NCI-H345 (cell line): ENCODE measurements at places on chromosomes 16 and 17.
A peak's percentile ranks its signal among the peaks of the same experiment; 100 is the strongest.

GRCh38 chr17:47064684-47065083 is 85.6 kb upstream of the RPRML start:
- DNase-seq, result no peak

DNA sequence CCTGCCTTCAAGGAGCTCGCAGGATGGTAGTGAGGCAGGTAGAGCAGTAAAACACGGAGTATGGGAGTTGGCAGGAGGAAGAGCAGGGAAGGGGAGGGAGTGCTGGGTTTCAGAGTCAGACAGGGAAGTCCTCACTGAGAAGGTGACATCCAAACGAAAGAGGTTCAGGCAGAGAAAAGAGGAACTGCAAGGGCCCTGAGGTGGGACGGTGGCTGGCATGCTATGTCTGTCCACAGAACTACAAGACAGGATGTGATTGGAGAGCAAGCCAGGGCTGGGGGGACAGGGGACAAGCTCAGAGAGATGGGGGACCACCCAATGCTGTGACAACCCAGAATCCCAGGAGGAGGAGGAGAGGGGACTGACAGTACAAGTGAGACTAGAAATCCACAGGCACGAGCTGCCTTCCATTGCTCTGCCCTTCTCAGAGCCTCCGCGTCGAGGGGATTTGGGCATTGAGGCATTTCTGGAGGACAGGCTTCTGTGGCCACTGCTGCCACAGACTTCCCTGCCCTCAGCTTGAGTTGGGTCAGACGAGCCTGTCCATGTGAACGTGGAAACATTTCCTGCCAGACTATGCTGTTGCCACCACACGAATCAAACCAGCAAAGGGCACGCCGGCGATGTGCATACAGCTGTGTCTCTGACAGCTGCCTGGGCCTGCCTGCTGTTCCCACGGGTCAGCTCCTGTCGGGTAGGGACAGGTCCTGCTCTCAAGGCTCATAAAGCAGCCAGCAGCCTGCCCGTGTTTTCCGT is 100.1 kb downstream of the RAB11FIP4 start:
- no peak for DNase-seq

- DNase-seq, result no peak
Measured at GRCh38 chr17:2724784-2725164, 13.2 kb upstream of the CLUH start.

GRCh38 chr17:57943645-57944044 is 11.6 kb downstream of the CUEDC1 start:
- no peak for DNase-seq

GRCh38 chr17:66900126-66901010 is 64.1 kb upstream of the CACNG4 start:
- peak; percentile 8 for DNase-seq

- no peak for DNase-seq
Measured at GRCh38 chr16:48441106-48441505, 55.9 kb upstream of the SIAH1 start.

DNA sequence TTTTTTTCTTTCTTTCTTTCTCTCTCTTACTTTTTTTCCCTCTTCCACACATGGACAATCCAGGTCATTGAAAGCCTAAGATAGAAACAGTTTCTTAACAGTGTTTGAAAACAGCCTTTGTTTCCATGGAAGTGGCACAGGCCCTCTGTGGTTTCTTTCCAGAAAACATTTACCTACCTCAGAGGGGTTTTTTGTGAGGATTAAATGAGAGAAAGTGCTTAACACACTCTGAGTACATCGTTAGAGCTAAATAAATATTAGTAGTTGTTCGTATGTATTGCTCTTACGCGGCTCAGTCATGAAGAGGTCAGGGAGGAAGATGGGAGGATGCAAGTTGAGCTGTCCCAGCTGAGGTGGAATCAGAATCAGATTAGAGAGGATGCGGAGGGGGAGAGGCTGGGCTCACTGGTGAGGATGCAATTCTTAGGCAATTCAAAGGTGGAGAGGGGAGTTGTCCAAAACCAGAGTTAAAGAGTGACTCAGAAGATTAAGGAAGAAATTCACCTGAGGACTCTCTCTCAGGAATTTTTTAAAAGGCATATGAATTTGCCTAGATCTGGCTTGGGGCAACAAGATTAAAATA is 345.4 kb downstream of the PMP22 start:
- DNase-seq, result no peak

DNA sequence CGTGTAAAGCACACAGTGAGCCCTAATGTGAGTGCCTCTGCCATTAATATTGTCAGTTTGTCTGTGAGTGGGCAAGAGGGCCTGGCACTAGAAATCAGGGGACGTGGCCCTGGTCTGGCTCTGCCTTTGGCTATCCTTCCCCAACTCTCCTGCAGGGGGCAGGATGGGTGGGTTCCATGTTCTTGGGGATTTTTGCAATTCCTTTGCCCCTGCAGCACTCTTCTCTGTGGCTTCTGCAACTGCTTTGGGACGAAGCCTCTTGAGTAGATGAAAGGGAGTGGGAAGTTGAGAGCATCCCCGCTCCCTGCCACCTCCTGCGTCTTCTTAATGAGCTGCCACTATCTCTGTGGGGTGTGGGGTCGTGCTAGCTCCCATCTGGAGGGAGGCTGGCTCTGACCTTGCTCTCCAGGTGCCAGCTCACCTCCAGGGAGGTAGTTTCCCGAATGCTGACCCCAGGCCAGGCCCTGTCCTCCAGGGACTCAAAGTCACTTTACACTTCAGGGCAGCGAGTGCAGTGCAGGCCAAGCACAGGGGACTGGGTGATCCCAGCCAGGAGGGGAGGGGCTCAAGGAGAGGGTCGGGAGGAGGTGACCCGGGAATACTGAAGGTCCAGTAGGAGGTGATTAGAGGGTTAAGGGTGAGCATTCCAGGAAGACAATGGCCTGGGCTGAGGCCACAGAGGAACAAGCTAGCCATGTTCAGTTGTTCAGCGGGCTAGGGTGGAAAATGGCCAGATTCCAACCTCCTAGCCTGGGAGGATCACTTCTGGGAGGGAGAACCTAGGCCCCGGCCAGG is 121.0 kb upstream of the NLRP1 start:
- DNase-seq, result no peak

DNA sequence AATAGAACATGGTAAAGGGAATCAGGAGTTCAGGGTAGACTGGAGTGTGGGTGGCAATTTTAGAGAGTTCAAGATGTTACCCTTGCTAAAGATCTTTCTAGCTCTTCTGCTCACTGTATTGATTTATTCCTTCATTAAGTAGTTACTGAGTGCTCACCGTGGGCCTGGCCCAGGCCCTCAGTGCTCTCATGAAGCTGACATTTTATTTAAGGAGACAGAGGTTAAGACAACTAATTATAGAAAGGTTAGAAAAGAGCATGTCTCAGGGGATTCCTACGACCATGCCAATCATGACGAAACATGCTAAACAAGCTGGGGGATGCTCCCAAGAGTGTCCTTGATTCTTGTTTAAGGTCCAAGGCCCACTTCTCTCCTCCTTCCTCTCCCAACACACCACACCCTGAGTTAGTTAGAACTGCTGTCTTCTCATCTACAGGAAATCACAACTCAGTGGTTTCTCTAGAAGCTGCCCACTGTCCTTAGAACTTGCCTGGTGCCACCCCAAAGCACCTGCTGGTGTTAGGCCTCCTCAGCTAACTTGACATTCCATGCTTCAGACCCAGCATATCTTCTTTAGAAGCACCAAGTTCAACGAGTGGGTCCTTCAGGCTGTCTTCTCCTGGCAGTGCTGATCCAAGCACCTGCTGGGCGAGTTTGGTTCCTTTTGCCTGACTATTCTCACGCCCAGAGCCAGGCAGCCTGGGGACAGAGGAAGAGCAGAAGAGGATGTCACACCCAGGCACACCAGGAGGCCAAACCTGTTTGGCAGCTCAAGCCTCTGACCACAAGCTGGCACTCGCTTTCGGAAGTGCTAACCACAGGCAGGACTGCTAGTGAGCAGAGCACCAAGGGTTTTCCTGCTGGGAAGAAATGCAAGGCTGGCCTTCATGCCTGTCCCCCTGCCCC is 79.0 kb downstream of the GAS7 start:
- DNase-seq, result no peak

DNA sequence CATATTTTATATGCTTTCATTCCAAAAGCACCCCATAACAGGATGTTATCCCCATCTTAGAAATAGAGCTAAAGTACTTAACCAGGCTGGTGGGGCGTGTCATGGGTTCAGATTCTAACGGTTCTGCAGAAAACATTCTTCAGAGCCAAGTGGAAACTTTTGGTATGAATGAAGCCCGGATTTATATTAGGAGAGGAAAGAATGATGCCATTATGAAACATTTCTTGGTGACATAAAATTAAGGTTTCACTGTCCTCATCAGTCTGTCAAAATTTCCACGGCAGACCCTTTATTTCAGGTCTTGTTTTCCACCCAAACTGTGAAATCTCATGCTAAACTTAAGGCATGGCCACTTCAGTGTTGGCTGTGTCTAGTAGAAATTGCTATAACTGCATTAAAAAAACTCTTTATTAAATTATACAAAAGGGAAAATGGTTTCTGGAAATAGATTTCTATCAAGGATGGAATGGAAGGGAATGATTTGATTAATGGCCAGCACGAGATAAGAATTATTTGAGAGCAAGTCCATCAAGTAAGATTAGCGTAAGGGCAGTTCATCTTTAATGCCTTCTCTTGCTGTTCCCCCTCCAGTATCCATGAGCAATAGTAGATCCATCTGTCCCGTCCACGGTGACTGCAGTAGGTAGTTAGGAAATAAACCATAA is 11.7 kb downstream of the PRKCA start:
- no peak for DNase-seq

DNA sequence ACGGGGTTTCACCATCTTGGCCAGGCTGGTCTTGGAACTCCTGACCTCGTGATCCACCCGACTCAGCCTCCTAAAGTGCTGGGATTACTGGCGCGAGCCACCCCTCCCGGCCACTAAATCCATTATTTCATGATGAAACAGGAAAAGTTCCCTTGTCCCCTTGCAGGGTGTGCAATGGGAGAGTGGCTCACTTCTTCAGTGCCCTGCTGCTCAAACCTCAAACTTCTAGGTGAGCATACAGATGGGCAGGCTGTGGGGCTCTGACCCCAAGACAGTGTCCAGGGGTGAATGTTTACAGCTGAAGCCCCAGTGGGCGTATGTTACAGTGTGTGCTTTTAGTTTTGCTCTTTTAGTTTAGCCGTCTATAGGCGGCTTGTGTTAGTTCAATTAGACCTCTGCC is 34.7 kb downstream of the GJC1 start:
- DNase-seq, result no peak

DNA sequence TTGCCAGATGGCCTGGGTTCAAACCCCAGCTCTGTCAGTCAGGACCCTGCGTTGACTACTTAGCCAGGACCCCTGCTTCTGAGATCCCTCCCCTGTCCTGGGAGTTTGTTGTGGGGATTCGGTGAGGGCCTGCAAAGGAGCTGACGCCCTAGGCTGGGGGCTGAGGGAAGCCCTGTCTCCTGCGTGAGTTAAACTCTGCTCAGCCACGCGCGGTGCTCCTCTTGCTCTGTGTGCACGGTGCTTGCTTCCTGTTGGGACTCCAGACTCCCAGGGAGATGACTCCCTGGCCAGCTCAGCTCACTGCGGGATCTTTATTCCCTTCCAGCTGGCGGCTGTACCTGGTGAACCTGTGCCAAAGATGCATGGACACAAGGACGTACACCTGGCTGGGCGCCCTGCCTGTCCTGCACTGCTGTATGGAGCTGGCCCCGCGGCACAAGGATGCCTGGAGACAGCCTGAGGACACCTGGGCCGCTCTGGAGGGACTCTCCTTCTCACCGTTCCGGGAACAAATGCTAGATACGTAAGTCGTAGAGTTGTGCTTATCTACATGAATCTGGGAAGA is 37.4 kb downstream of the RNF213 start:
- DNase-seq, result no peak

DNA sequence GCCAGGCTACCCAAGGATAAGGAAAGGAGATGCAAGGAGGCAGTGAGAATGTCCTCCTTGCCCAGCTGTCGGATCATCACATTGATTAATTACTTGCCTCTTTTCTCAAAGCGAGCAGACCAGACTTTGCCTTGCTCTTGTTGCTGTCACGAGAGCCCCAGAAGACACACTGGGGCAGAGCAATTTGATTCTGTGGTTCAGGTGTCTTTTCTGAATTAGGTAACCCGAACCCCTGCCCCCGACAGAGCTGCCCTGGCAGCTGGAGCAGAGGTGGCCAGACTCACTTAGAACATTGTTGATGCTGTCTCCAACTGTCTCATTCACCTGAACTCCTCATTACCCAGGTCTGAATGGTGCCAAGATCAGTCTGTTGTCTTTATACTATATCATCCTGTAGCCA is 34.3 kb downstream of the VAT1L start:
- no peak for DNase-seq

- DNase-seq, result peak; percentile 50
Measured at GRCh38 chr16:27795992-27796614, 246.2 kb downstream of the KATNIP start.

DNA sequence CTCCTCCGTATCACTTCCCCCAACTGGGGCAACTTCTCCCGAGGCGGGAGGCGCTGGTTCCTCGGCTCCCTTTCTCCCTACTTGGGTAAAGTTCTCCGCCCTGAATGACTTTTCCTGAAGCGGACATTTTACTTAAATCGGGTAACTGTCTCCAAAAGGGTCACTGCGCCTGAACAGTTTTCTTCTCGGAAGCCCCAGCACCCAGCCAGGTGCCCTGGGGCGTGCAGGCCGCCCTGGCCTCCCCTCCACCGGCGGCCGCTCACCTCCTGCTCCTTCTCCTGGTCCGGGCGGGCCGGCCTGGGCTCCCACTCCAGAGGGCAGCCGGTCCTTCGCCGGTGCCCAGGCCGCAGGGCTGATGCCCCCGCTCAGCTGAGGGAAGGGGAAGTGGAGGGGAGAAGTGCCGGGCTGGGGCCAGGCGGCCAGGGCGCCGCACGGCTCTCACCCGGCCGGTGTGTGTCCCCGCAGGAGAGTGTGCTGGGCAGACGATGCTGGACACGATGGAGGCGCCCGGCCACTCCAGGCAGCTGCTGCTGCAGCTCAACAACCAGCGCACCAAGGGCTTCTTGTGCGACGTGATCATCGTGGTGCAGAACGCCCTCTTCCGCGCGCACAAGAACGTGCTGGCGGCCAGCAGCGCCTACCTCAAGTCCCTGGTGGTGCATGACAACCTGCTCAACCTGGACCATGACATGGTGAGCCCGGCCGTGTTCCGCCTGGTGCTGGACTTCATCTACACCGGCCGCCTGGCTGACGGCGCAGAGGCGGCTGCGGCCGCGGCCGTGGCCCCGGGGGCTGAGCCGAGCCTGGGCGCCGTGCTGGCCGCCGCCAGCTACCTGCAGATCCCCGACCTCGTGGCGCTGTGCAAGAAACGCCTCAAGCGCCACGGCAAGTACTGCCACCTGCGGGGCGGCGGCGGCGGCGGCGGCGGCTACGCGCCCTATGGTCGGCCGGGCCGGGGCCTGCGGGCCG is 1.6 kb downstream of the HIC1 start:
- no peak for DNase-seq

- DNase-seq, result no peak
Measured at GRCh38 chr17:15649861-15650421, 30.4 kb upstream of the FBXW10B start.

- DNase-seq, result no peak
Measured at GRCh38 chr17:57293077-57293476, 36.8 kb downstream of the MSI2 start.

GRCh38 chr16:66478733-66479511 is 51.8 kb downstream of the BEAN1 start:
- DNase-seq, result peak; percentile 46

- DNase-seq, result no peak
Measured at GRCh38 chr17:76142039-76142584, 1.1 kb upstream of the FOXJ1 start.
